ENCODE measurements at places on chromosomes 2 and 18. TPM values are rescaled to one million over a fixed set of nuclear protein-coding genes. Genes with fewer than 3 reads are reported as not detected.

- H3K4me1 ChIP-seq: no peaks in the 10 kb centered on the region
- DNase-seq: no peak
- H3K4me3 ChIP-seq: no peak overlapping the region
- no peaks in the 10 kb centered on the region for H3K27me3 ChIP-seq
- H3K36me3 ChIP-seq: no peaks in the 10 kb centered on the region
Observed at GRCh38 chr2:28202719-28203118, 189.9 kb upstream of the FOSL2 start.

- H3K4me1 ChIP-seq: no peaks in the 10 kb centered on the region
- H3K27ac ChIP-seq: peak overlapping the region; percentile 54
- no peak for DNase-seq
- no peaks in the 10 kb centered on the region for H3K36me3 ChIP-seq
Observed at GRCh38 chr18:48374423-48375149, 34.6 kb downstream of the ZBTB7C start.

GRCh38 chr2:201904538-201905420 is 98.4 kb downstream of the CDK15 start:
- no peaks in the 10 kb centered on the region for H3K27me3 ChIP-seq
- no peak overlapping the region for H3K27ac ChIP-seq
- no peaks in the 10 kb centered on the region for H3K4me1 ChIP-seq

The DUSP2 gene
- 5.2 TPM for total RNA-seq

The FHOD3 gene
- 25.1 TPM for total RNA-seq

Measured in prostate gland (tissue), 2 donors.